C1 segment of cervical spinal cord (tissue), 14 donors: ENCODE measurements at places on chromosomes 4 and X.

GRCh38 chrX:70132224-70132623 is 1.0 kb upstream of the IGBP1 start:
- no peak for DNase-seq

DNA sequence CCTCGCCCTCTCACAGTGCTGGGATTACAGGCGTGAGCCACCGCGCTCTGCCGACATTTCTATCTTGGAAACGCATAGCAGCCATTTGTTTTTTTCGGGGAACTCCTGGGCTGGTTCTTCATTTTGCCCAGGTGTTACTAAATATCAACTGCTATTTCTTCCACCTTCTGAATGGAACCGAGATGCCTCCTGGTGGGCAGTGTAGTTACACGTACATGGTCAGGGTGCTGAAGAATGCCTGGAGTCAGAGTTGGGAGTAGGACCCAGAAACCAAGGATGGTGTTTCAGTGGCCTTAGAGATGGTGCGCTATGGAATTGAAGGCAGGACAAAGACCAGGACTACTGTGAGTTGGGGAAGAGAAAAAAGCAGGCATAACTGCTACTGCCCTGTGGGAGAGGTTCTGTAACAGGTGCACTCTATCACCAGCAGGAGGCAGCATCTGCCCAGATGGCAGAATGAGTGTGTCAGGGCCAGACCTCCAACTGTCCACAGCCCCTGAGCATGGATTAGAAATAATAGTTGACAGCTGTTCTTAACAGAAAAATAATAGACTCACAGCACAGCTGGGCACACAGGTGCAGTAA is 81.7 kb downstream of the ZC4H2 start:
- no peak for DNase-seq

DNA sequence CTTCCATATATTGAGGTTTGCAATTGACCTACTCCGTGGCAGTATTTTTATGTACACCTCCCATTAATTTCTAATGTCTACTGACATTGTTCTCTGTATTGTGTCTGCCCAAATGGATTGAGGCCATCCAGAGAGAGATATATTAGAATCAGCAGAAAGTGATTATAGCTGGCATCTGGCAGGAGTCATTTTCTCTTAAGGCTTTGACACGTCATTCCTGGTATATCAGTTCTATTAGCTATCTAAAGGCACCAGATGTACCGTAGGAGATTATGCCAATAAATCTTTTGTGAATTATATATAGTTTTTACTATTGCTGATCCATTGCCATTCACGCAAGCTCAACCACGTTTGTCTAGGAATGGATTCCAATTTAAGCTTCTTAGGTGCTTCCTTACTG is 1026.4 kb upstream of the IGFBP7 start:
- no peak for DNase-seq

DNA sequence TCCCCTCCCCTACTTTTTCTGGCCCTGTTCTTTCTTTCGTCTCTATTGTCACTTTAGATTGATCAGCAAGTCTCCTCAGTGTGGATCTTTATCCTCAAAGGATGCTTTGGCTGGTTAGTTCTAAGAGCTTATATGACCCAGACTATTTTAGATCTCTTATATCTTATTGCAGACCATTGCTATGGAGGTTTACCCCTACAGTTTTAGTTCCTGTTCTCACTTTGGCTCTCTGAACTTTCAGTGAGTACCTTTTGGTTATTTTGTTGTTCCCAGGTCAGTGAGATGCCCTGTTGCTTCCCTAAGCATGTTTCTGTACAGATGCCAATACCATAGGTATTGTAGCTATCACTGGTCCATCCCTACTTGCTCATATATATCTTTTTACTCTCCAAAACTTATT is 24.0 kb upstream of the MED14 start:
- no peak for DNase-seq

DNA sequence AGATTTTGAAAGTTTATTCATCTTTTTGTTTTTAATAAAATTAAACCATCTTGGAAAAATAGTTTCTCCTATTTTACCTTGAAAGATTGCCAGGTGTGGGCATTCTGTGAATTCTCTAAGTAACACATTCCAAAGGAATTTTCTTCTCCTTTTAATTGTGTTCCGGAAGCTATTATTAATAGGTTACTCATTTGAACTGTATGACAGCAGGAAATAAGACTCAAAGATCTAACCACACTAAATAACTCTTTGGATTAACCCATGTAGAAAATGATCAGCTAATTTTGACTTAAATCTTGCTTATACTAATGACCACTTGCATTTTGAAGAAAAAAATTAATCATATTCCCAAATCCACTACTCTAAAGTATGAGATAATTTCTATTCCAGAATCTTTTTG is 17.6 kb upstream of the CCNI start:
- no peak for DNase-seq

DNA sequence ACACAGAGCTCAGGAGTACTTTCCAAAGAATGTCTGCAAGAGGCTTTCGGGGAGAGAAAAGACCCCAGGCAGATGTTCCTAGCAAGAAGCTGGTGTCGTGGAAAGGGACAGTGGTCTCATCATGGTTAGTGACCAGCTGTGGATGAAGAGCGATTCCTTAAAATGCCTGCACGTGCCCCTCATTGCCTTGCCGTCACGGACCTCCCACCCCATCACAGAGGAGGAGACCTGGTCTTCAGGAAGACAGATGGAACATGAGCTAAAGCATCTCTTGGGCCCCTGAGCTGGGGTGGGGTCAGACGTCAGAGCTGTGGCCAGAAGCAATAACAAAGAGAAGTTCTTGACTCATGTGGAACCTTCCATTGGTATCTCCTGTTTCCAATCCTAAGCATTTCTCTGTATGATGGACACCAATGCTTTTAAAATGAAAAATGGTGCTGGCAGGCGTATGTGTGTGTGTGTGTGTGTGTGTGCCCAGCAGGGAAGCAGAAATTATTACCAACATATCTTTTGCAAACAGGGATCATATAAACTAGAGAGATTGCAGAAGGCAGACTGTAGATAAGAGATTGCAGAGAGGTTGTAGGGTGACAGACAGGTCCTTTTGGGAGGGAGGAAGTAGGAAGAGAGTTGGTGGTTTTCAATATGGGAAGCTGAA is 25.2 kb upstream of the ASMTL start:
- no peak for DNase-seq

DNA sequence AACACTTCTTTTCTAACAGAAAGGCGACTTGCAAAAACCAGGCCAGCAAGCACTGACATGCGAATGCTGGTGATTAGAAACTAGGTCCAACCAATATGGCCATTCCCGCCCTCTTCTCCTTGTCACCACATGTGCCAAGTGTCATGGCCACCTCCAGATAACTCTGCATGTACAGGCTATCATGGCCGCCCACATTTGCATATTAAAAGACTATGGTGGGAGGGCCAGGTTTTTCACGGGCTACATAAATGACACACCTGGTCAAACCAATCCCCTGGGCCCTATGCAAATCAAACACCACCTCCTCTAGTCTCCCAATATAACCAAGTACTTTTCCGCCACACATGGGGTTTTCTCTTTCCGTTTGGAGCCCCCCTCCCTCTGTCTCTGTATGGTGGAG is 40.1 kb downstream of the NUDT11 start:
- no peak for DNase-seq

- DNase-seq: no peak
Measured at GRCh38 chr4:73603854-73604584, 16.2 kb downstream of the RASSF6 start.

- DNase-seq: no peak
Measured at GRCh38 chr4:14152834-14153519, 525.5 kb upstream of the BOD1L1 start.

DNA sequence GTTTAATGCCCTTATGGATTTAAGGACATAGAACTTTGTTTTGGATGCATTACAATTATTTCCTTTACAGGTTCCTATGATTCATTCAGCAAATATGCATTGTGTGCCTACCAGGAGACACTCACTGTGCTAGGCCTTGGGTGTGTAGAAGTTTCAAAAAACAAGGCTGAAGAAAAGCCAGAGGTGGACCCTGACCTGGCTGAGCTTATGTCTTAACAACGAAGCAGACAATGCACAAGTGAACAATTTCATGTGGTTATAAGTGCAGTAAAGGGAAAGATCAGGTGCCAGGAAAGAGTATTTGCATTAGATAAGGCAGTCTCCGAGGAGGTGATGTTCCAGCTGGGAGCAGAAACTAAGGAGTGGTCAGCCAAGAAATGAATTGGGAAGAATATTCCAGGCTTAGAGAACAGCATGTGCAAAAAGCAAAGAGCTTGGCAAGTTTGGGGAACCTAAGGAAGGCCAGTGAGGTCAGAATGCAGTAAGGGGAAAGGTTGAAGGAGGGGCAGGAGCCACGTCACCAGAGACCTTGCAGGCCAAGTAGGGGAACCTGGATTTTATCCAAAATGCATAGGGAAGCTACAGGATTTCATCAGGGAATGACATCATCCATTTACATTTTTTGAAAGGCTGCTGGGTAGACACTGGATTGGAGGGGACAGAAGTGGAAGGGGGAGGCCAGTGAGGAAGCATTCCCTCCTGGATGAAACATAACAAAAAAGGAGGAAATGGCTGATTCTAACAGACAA is 193.6 kb downstream of the SOWAHB start:
- DNase-seq: no peak

GRCh38 chr4:107619731-107620130 is 100.3 kb downstream of the PAPSS1 start:
- no peak for DNase-seq

GRCh38 chrX:17566740-17567139 is 170.6 kb upstream of the SCML1 start:
- DNase-seq: no peak

DNA sequence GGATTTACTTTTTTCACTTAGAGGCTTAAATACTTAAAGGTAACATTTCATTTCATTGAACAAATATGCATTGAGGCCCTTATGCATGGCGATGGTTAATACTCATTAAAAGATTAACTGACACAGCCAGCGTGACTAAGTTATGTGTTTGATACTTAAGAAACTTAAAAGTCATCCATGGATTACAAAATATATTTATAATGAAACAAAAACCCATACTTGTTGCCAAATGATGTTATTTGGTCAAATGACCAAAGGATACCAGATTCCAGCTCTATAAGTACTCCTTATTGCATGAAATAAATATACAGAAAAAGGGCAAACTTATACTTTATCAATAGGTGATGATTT is 26.7 kb downstream of the ZNF330 start:
- no peak for DNase-seq
